Tibial nerve (tissue), 4 donors: ENCODE measurements at places on chromosomes 11 and 22. TPM values are rescaled to one million over a fixed set of nuclear protein-coding genes. Genes with fewer than 3 reads are reported as not detected.

VSIG10L2 gene
- total RNA-seq: not detected

DNA sequence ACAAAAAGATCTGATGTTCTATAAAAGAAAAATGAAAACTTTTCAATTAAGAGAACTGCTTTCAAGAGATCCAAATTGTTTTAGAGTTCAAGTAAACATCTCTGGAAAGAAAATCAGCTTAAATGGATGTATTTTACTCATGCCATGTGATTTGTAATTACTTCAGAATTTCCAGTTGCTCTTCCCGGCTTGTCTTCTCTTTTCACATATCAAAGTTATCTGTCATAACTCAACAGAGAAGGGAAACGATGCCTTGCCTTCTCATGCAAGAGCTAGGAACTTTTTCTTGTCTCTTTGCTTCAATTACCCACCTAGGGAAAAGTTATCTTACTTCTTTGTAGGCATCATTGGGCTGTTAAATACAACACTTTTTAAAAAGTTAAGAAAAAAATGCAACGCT is 255.2 kb upstream of the POU2AF2 start:
- no peak overlapping the region for H3K4me3 ChIP-seq
- no peaks in the 10 kb centered on the region for H3K27me3 ChIP-seq
- H3K36me3 ChIP-seq: no peaks in the 10 kb centered on the region

LAYN gene
- total RNA-seq: 5.7 TPM

- H3K27me3 ChIP-seq: no peaks in the 10 kb centered on the region
- H3K4me1 ChIP-seq: peaks cover 9% of the 10 kb centered on the region
- no peak for DNase-seq
- peaks cover 32% of the 10 kb centered on the region for H3K36me3 ChIP-seq
Observed at GRCh38 chr11:62892077-62892922, 11.6 kb downstream of the SLC3A2 start.

APLNR gene
- total RNA-seq: 3.1 TPM
